A549 treated with DMSO at 1 μM for 4 hours (cell line): ENCODE measurements at places on chromosomes 6 and 20. TPM values are rescaled to one million over a fixed set of nuclear protein-coding genes. Genes with fewer than 3 reads are reported as not detected.

SLPI gene
- total RNA-seq, result 9.1 to 13.4 TPM (median 11.7 TPM) in 5 replicates

ELOVL2 gene
- 6.3 to 9.1 TPM (median 7.9 TPM) in 5 replicates for total RNA-seq

ENPP3 gene
- total RNA-seq, result not detected in 5 replicates

CDSN gene
- not detected in 5 replicates for total RNA-seq

SLC17A2 gene
- not detected in 5 replicates for total RNA-seq

EYS gene
- total RNA-seq, result 0.05 to 0.08 TPM (median 0.05 TPM) in 3 of 5 replicates, not detected in the others

HLA-G gene
- total RNA-seq, result not detected in 5 replicates
